Renal pelvis (tissue), 12 donors: ENCODE measurements at places on chromosomes 3 and 15. TPM values are rescaled to one million over a fixed set of nuclear protein-coding genes. Genes with fewer than 3 reads are reported as not detected.

RNU5B-1 gene
- polyA plus RNA-seq: not detected

NR1I2 gene
- polyA plus RNA-seq: 1.4 TPM

NUDT16 gene
- polyA plus RNA-seq: 47.0 TPM

TBC1D21 gene
- not detected for polyA plus RNA-seq

SH2D7 gene
- 1.2 TPM for polyA plus RNA-seq

HRG gene
- 2.4 TPM for polyA plus RNA-seq

SKOR1 gene
- polyA plus RNA-seq: 0.48 TPM

ABHD6 gene
- polyA plus RNA-seq: 13.2 TPM

LRRN1 gene
- 17.2 TPM for polyA plus RNA-seq

BLM gene
- 13.5 TPM for polyA plus RNA-seq

ZDHHC23 gene
- 9.0 TPM for polyA plus RNA-seq

CHRNA5 gene
- polyA plus RNA-seq: 7.8 TPM

TLNRD1 gene
- 7.6 TPM for polyA plus RNA-seq

- no peak for DNase-seq
These were observed 6.7 kb downstream of the RASGRP1 start for GRCh38 chr15:38557921-38558320.

GRCh38 chr3:101149251-101149650 lies 156.0 kb upstream of the ABI3BP start:
- DNase-seq: no peak

DNA sequence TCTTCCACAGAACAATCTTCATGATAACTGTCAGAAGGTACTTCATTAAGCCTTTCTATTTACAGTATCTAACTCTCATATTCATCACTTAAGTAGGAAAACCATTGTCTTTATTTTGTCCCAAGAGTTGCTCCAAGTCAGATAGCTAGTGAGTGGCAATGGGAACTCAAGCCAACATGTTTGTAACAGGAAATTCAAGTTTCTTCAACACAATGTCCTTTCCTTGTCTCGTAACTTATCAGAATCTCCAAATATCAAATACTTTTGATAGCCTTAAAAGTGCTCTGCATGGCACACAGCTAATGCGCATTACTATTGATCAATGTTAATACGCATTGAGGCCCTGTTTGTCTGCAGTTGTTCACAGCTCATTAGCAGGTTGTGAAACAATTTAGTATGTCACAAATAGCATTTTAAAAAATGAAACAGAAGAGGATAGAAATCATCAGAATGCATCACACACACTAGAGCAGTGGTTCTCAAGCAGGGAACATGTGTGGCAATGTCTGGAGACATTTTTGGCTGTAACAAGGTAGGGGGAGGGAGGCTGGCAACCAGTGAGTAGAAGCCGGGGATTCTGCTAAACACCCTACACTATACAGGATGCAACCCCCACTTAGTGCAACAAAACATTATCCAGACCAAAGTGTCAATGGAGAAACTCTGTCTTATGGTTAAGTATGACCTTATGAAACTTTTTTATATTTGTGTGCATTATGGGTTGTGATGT lies 27.5 kb downstream of the BTLA start:
- no peak for DNase-seq

DNA sequence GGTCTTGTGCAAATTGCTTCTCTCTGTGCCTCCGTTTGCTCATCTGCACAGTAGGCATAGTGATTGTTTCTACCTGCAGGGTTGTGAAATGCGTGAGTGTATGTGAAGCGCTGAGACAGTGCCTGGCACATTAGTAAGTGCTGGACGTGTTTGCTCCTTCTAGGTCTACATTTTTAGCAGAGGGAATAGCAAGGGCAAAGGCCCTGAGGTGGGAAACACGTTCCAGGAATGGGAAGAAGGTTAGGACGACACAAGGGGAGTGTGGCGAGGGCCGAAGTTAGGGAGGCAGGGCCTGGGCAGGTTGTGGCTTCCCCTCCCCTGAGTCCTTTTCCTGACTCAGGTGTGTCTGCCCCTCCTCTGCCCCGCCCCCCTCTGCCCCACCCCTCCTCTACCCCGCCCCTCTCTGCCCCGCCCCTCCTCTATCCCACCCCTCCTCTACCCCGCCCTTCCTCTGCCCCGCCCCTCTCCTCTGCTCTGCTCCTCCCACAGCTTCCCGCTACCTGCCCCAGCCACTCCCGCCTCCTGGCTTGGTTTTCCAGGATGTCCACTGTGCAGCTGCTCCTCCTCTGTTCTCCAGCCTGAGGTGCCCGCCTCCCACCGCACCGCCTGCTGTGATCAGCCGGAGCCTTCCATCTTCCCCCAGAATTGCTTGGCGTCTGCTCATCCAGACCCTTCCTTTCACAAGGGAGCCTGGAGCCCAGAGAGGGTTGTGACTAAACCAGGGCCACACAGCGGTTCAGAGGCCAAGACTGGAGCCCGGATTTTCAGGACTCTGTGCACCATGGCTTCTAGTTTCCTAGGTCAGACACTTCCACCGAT lies 31.1 kb upstream of the SMAD6 start:
- no peak for DNase-seq

- no peak for DNase-seq
These were observed 80.5 kb upstream of the SETMAR start for GRCh38 chr3:4222574-4223175.

DNA sequence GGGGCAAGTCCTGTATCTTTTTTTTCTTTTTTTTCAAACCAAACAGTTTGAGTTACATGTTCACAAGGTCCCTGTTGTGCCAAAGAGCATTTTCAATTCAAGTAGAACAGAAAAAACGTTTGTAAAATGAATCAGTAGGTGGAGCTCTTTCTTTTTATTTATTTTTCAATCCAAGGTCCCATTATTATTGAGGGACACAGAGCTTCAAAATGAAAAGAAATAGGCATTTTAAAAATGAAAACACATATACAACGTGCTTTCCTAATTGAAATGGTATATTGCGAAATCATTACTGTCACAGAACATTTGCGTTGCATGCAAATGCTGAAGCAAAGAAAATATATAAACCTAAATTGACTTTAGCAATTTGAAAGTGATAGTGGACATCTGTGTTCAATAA lies 711.0 kb downstream of the MECOM start:
- DNase-seq: no peak

GRCh38 chr3:160170409-160171370 lies 54.5 kb upstream of the C3orf80 start:
- no peak for DNase-seq

GRCh38 chr3:160473221-160473620 lies 23.6 kb upstream of the TRIM59 start:
- no peak for DNase-seq

DNA sequence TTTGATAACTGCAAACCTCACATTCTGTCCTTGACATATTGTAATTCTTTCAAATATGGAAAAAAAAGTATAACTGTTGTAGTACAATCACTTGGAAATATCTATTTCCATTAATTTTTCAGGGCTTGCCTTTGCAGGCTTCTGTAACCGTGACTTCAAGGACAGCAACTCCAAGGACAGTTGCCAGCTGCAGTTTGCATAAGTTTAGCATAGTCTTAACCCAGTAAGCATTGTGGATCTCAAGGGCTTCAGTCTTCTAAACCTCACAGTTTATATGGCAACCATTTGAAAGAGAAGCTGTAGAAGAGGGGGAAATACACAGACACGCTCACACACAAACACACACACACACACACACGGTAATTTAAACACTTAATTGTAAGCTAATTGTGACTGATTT lies 112.8 kb upstream of the GPR149 start:
- DNase-seq: no peak

GRCh38 chr3:122493296-122493695 lies 21.4 kb downstream of the KPNA1 start:
- no peak for DNase-seq

- no peak for DNase-seq
These were observed 52.3 kb downstream of the SUCLG2 start for GRCh38 chr3:67601919-67602608.

DNA sequence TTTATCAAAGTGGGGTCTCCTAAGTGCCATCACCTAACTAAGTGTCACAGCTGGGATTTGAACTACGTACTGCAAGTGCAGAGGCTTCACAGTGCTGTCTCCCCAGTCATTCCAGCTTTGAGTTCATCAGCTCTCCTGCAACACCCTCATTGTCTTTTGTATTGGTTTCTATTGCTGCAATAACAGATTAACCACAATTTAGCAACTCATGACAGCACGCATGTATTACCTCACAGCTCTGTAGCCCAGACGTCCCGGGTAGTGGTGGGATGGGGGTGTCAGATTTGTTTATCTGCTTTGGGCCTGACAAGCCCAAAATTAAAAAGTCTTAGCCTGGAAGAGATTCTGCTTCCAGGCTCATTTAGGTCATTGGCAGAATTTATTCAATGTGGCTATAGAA lies 220.5 kb upstream of the LRRN1 start:
- DNase-seq: no peak

- no peak for DNase-seq
These were observed 9.6 kb downstream of the CCNDBP1 start for GRCh38 chr15:43194795-43195194.

DNA sequence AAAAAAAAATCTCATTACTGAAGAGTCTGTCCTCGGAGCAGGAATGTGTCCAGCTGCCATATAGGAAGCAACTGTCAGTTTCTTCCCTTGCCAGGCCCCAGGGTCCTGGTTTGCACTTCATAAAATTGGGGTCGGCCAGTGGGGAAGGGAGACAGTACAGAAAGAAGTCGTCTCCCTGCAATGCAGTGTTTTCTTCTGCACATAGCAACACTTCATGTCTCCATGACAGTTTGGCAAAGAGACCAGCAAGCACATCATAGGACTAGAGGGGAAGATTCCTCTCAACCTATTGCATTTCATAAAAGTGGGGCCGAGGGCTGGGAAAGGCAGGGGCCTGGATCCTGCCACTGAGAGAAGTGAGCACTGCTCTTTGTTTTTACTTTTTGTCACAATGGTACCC lies 138.2 kb upstream of the HACD2 start:
- DNase-seq: no peak

- no peak for DNase-seq
These were observed 3.5 kb downstream of the HDC start for GRCh38 chr15:50261981-50262380.

- no peak for DNase-seq
These were observed 40.8 kb downstream of the CSNK1G1 start for GRCh38 chr15:64315216-64315615.

- no peak for DNase-seq
These were observed 2.5 kb upstream of the EID1 start for GRCh38 chr15:48875241-48875960.

DNA sequence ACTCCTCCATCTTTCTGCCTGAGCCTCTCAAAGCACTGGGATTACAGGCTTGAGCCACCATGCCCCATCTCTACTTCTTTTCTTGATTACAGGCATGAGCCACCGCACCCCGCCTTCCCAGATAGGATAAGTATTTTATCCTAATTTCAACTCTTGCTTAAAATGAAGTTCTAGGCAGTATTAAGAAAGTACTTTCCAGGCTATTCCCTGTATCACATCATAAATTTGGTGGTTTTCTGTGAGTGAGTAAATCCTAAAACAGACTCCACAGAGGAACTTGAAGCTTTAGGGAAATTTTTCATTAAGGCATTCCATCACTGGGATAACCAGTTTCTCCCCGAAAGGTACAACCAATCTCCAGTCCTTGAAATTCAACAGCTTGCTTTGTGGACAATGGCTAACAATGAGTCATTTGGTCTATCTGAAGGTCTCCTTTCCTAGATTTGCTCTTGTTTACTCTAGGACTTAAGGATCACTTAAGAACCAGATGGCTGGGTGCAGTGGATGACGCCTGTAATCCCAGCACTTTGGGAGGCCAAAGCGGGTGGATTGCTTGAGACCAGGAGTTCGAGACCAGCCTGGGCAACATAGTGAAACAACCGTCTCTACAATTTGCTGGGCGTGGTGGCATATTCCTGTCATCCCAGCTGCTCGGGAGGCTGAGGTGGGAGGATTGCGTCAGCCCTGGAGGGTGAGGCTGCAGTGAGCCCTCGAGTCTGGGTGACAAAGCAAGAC lies 49.7 kb upstream of the SKIL start:
- no peak for DNase-seq

- no peak for DNase-seq
These were observed 21.9 kb downstream of the C3orf62 start for GRCh38 chr3:49255112-49255511.

- DNase-seq: no peak
These were observed 172.1 kb downstream of the POLR2M start for GRCh38 chr15:57878573-57878972.

DNA sequence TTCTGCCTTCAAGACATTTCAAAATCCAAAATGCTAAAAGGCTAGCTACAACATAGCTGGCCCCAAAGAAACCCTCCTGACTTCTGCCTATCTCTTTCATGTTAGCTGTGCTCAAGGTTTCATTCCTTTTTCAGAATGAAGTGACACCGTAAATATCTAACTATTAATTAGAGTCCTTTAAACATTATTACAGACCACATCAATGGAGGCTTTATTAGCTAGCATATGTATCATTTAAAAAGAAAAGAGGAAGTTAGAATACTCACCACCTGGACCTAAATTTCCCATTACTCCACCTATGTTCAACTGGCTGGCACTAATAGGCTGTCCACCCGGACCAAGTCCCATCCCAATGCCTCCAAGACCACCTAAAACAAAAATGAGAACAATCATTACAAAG lies 24.6 kb downstream of the MYEF2 start:
- DNase-seq: no peak

DNA sequence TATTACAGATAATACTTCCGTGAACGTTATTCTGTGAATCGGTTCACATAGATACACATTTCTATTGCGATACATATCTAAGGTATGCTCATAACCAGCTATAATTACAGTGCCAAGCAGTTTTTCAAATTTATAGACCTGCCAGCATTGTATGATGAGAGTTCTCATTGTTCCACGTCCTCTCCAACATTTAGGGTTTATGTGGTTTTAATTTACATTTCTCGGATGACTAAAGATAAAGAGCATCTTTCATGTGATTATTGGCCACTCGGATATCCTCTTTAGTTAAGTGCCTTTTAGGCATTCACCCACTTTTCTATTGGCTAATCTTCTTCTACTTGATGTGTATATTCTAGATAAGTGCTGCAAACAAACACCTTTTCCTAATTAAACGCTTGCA lies 134.7 kb upstream of the CCDC54 start:
- no peak for DNase-seq

GRCh38 chr15:43414196-43414595 lies 43.3 kb downstream of the TUBGCP4 start:
- no peak for DNase-seq

DNA sequence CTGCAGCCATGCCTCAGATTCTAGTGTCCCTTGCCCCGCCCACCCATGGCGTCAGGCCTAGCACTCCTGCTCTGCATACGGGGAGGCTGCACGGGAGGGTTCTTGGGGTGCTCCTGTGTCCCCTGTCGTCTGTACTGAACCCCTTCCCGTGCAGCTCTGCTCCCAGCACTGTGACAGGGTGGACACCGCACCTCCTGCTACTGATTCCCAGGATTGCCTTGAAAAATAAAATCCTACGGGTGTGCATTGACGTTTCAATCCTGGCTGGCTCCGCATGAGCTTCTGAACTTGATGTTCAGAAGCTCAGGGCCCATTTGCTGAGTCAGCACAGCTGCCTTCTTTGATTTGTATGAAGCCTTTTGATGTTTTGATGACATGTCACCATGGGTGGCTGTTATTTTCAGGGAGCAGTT lies 176.4 kb downstream of the APBA2 start:
- DNase-seq: no peak
